ENCODE measurements at places on chromosomes 13 and 19. TPM values are rescaled to one million over a fixed set of nuclear protein-coding genes. Genes with fewer than 3 reads are reported as not detected.

GRCh38 chr19:41543582-41543981, 32.4 kb upstream of the CEACAM21 start:
- DNase-seq = no peak

- DNase-seq = no peak
Measured at GRCh38 chr19:10222201-10222890, 8.8 kb downstream of the S1PR2 start.

- DNase-seq = no peak
Measured at GRCh38 chr19:8023371-8023770, 17.9 kb upstream of the ELAVL1 start.

- no peak for DNase-seq
Measured at GRCh38 chr19:31168106-31168625, 181.1 kb downstream of the TSHZ3 start.

GRCh38 chr13:108315991-108316390, 46.5 kb downstream of the TNFSF13B start:
- no peak for DNase-seq

- DNase-seq = no peak
Measured at GRCh38 chr13:44930963-44931623, 58.2 kb downstream of the NUFIP1 start.

DNA sequence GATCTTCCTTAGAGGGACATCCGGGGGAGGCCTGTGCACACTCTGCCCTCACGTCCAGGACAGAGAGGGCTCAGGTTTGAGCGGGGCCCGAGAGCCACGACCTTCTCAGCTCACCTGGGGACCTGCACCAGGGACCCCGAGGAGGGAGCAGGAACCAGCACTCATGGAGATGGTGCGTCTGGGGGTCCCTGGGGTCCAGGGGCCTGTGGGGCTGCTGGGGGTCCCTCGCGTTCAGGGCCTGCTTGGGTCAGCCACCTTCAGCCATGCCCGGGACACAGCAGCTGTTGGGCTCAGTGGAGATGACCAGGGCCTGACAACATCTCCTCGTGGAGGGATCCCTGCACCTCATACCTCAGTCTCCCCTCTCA, 47.1 kb downstream of the TMEM255B start:
- peak; percentile 18 for DNase-seq

DNA sequence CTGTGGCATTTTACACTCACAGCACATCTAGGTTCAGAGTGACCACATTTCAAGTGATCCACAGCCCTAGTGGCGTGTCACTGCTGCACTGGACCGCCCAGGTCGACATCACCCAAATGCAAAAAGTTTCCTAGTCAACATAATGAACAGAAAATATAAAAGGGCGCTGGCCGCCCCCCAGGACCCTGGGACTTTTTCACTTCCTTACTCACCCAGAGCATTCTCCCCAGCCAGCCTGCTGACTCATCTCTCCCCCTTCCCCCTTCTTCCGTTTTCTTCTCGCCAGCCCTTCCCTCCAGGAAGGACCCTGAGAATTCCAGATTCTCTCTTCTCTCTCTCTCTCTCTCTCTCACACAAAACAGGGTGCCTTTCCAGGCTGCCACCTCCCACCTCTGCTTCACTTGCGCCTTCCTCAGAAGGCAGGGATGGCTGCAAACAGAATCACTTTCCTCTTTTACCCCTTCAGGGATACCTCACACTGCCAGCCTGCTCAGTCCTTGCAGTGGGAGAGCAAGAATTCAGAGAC, 21.0 kb upstream of the GRWD1 start:
- DNase-seq = no peak

DNA sequence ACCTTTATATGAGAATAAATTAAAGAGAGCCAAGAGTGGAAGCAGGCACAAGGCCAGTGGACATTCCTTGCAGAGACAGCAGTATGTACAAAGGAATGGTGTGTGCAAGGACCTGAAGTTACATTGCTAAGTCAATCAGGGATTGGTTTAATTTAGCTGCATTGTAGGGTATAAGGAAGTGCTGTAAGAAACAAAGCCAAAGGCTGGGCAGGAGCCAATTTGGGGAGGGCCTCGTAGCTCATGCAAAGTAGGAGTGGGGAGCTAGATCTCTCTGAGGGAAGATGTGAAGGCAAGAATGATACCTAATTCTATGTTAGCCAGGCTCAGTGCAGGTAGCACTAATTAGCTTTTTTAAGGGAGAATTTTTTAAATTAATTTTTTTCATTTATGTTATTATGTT, 76.7 kb downstream of the SLAIN1 start:
- DNase-seq = no peak

DNA sequence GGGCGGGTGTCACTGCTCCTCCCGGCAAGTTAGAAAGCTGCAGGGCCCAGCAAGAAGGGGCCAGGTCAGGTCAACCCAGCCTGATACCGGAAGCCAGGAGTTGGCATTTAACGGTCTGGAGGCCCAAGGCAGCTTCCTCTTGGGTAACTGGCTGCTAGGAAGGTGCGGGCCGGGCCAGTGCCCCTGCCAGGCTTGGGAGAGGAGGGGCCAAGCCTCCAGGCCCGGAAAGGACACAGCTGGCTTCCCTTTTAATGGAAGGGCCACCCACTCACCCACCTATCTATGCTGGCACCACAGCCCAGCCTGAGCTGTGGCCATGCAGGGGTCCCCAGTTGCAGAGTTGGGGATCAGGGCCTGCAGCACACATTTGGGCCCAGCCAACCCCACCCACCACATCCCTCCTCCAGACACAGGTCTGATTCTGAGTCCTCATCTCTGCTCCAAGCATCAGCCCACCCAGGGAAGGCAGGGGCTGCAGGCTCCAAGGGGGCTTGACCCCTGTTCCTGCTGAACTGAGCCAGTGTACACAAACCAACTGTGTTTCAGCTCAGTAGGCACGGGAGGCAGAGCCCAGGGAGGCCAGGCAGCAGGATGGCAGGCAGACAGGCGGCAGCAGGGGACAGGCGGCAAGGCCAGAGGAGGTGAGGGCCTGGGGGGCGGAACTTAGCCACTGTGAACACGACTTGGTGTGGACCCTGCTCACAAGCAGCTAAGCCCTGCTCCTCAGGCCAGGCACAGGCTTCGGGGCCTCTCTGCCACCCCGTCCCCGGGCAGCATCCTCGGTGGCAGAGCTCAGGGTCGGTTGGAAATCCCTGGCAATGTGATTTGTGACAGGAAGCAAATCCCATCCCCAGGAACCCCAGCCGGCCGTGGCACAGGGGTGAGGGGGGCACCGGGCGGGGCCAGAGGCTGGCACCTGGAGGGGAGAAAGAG, 40.8 kb downstream of the ZSWIM4 start:
- DNase-seq = peak; percentile 86

GRCh38 chr19:13622766-13623715, 116.8 kb upstream of the CACNA1A start:
- no peak for DNase-seq

DNA sequence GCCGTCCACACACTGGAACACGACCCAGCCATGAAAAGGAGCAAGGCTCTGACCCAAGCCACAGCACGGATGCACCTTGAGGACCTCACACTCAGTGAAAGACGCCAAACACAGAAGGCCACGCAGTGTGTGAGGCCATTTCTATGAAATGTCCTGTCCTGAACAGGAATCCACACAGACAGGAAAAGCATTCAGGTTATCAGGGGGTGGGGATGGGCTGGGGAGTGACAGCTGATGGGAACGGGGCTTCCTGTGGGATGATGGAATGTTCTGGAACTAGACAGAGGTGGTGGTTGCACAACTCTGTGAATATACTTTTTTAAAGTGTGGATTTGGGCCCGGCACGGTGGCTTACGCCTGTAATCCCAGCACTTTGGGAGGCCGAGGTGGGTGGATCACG, 30.6 kb downstream of the GPX4 start:
- no peak for DNase-seq

- DNase-seq = no peak
Measured at GRCh38 chr13:30745906-30746686, 10.8 kb downstream of the ALOX5AP start.

DNA sequence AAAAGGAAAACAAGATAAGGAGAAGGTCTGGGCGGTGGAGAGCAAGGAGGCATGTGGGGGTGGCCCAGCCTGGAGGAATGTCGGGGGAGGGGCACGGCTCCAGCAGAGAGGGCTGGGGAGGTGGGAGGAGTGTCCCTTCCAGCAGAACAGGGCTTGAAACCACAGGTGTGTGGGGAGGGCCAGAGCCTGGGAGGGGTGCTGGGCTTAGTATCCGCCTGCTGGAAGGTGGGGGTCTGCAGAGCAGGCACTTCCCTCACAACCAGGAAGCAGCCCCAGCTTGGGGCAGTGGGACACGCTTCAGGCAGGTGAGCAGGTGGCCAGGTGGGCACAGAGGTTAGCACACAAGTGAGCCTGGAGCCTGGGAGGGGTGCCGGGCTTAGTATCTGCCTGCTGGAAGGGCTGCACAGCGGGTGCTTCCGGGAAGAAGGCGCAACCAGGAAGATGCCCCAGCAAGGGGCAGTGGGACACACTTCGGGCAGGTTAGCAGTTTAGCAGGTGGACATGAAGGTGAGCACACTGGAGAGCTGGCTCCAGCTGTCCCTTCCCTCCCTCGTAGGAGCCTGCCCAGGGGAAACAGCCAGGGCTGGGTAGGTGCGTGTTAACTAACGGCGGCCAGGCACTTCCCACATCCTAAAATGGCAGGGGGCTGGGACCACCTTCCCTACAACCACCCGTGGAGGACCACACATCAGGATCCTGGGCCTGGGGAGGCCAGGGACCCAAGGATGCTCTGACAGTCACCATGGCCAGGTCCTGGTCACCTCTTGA, 3.0 kb downstream of the GAS6 start:
- DNase-seq = no peak

- DNase-seq = peak; percentile 61
Measured at GRCh38 chr13:49791711-49792549, 552 bp downstream of the KPNA3 start.

- DNase-seq = no peak
Measured at GRCh38 chr13:24842549-24843274, 78.7 kb downstream of the RNF17 start.

GRCh38 chr13:77511552-77511951, 24.0 kb upstream of the SCEL start:
- no peak for DNase-seq

DNA sequence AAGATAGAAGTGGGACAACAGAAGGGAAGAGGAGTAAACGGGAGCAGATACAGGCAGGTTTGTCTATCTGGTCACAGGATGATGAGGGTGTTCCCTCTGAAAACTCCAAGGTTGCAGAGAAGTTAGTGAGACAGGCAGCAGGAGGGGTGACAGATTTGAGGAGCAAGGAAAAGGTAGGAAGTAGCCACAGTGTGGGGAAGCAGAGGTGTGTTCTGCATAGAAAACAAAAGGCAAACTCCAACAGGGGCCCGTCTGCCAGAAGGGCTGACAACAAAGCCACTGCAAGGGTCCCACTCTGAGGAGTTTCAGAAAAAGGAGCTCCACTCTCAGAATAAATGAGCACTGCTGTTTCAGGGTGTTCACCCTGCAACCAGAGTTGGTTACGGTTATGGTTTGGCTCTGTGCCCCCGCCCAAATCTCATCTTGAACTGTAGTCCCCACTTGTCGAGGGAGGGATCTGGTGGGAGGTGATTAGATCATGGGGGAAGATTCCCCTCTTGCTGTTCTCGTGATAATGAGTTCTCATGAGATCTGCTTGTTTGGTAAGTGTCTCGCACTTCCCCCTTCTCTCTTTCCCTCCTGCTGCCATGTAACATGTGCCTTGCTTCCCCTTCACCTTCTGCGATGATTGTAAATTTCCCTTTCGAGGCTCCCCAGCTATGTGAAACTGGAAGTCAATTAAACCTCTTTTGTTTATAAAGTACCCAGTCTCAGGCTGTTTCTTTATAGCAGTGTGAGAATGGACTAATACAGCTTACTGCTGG, 32.1 kb downstream of the SMAD9 start:
- DNase-seq = no peak

DNA sequence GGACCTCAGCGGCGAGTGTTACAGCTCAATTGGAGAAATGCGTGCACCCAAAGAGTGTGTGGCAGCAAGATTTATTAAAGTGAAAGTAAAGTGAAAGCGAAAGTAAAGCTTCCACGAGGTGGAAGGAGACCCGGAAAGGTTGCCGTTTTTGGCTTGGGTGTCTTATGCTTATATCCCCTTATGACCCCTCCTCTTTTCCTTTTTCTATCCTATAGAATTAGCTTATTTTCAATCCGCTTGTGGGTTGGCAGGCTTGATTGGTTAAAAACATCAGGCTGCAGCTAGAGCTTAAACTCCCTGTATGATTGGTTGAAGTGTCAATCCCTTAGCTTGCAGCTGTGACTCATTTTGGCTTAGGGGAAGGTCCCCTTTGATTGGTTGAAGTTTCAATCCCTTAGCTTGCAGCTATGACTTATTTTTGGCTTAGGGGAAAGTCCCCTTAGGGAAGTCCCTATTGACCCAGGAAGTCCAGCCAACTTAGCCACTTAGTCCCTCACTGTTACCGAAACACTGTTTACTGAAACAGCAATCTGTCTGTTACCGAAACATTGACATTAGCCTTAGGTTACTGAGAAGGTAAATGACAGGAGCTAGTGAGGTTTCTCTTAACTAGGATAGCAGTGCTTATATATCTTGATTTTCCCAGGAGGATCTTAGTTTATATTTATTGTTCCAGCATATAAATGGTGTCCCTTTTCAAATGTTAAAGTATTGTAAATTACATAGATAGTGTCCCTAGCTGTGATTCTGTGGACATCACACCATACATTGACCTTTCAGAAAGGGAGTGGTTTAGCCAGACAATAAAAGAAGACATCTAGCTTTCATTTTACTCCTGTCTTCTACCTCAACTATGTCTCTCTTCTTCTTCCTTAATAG, 575.8 kb downstream of the DACH1 start:
- peak; percentile 41 for DNase-seq

- DNase-seq = no peak
Measured at GRCh38 chr13:37187621-37188020, 82.2 kb upstream of the CSNK1A1L start.

GRCh38 chr19:12689581-12690216, 1.9 kb downstream of the GNG14 start:
- DNase-seq = no peak

The TMEM150B gene
- total RNA-seq = 2.9 TPM

The WDR87 gene
- not detected for total RNA-seq

The CEACAM7 gene
- total RNA-seq = not detected

The ELSPBP1 gene
- not detected for total RNA-seq

The HNRNPA1L2 gene
- total RNA-seq = 5.0 TPM

The OR10H1 gene
- total RNA-seq = 0.10 TPM

The OLFM4 gene
- 0.39 TPM for total RNA-seq

The ARHGAP45 gene
- 15.3 TPM for total RNA-seq

The UGGT2 gene
- total RNA-seq = 52.1 TPM

The COL5A3 gene
- total RNA-seq = 13.3 TPM

All from aorta (tissue), 5 donors.